ENCODE measurements at places on chromosomes 7 and 10.

- no peak for DNase-seq
Measured at GRCh38 chr7:67489881-67490280, 493.2 kb downstream of the TYW1 start.

DNA sequence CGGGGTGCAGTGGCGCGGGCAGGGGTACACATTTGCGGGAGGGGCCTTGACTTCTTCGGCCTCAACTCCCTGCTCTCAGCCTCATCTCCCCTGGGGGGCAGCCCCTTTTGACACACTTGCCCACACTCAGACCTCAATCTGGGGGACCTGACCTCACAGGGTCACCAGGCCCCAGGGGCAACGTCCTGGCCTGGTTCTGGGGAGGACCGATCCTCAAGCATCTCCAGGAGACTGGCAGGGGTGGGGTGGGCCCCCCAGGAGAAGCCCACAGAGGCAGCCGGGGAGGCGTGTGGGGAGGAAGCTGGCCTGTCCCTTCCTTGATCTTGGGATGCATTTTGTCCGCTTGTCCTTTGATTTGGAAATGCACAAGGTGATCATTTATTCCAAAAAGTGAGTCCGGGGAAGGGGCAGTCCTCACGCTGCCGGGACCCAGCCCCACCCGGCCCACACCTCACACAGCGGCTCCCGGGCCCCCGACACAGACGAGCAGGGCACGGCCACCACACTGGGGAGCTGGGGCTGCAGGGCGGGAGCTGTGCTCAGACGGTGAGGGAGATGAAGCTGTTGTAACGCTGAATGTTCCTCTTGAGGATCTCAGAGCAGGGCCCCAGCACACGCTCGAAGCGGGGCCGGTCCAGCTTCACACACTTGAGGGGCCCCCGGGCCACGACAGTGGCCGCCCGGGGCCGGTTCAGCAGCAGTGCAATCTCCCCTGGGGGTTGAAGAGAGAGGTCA is 30.4 kb upstream of the PDGFA start:
- no peak for DNase-seq

DNA sequence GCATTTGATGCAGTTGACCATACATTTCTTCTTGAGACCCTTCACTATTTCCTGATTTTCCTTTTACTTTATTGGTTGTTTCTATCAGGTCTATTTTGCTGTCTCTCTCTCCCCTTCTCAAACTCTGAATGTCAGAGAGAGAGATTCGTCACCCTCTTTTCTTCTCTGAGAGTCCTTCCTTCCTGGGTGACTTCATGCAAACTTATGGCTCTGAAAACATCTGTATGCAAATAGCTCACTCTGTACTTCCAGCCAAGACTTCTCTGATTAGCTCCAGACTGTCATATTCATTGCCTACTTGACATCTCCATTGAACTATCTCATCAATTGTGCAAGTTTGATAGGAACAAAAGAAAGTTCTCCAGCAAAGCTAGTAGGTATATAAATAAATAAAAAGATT is 191.7 kb upstream of the KLF6 start:
- DNase-seq, result no peak

DNA sequence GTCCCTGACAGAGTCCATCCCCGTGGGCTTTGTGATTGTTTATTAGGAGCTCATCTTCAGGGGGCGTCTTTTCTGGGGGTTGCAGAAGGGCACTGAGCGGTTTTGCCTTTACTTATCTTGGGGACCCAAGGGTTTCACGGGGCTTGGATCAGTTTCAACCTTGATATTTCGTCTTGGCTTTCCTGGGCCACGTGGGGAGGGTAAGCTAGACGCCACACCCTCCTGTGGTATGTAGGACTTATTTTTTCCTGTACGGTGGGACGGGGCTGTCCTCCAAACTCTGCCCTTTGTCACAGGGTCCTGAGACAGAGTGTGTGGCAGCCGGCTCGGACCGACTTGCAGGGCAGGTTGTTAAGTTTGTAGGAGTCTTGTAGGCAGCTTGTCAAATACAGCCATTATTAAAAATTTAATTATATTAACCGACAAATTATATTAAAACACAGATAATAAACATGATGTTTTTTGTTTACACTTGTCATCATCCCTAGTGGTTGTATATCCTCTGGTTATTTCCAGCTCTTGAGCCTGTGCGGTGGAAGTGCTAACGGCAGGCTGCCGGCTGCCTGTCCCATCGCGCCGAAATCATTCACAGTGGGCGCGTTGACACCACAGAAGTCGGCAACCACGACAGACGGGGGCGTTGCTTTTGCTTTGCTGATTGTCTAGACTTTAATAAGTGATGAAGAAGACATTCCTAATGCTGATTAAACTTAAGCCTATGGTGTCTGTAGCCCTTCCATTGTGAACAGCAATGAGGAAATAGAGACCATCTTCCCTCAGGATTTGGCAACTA is 193.2 kb downstream of the DNAJB6 start:
- DNase-seq, result no peak

GRCh38 chr10:90589825-90590224 is 268.0 kb downstream of the HTR7 start:
- no peak for DNase-seq

- no peak for DNase-seq
Measured at GRCh38 chr7:117718116-117718835, 155.0 kb downstream of the CTTNBP2 start.
